ENCODE measurements at places on chromosomes 4 and X. TPM values are rescaled to one million over a fixed set of nuclear protein-coding genes. Genes with fewer than 3 reads are reported as not detected.

The PFKFB1 gene
- total RNA-seq, result 0.47 TPM

The CHST7 gene
- total RNA-seq, result 2.7 TPM

The PCDH18 gene
- total RNA-seq, result not detected

DNA sequence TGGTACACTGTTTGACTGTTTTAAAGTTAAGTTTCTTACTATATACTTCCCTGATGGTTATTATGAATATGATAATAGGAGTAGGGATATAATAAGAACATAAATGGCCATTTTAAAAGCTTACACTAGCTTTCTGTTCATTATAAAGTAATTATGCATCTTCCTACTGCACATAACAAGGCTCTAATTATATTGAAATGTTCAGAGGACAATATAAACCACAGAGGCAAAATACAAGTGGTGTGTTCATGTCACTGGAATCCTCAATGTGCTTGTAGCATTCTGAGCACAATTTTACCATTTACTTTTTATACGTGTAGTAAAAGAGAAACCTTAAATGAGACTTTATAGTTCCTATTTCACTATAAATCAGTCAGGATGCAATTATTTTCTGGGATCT, 268.3 kb downstream of the TMA16 start:
- DNase-seq, result no peak

DNA sequence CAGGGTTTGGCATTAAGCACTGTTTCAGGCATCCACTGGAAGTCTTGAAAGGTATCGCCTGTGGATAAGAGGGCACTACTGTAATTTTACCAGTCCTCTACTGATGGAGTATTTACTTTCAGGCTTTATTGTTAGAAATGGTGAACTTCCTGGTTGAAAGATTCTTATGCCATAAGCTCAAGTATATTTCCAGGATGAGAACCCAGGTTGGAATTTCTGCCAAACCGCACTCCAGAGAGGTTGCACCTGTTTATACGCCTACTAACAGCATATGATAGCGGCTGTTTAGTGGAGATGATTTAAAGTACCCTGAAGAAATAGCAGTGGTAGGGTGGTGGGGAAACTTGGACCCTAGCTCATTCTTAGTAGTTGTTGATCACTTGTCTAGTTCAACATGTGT, 9.9 kb downstream of the FNIP2 start:
- DNase-seq, result no peak

DNA sequence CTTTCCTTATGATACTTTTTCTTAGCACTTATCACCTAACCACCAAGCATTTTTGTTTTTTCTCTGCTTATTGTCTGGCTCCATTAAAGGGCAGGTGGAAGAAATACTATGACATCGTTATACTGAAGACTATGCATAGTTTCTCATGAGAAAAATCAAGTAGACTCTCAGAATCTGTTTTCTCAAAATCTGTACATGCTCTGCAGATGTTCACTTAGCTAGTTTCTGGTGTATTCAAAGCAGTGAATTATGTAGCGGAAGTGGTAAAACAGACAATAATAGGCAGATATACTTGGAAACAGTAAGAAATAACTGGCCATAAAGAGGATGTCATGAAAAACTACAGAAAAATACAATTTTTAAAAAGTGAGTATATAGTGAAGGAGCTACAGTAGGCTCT, 146.0 kb downstream of the STIM2 start:
- DNase-seq, result no peak

GRCh38 chrX:40922307-40922706, 162.9 kb upstream of the USP9X start:
- no peak for DNase-seq

- DNase-seq, result no peak
Observed at GRCh38 chr4:151013944-151014343, 1.1 kb downstream of the LRBA start.

DNA sequence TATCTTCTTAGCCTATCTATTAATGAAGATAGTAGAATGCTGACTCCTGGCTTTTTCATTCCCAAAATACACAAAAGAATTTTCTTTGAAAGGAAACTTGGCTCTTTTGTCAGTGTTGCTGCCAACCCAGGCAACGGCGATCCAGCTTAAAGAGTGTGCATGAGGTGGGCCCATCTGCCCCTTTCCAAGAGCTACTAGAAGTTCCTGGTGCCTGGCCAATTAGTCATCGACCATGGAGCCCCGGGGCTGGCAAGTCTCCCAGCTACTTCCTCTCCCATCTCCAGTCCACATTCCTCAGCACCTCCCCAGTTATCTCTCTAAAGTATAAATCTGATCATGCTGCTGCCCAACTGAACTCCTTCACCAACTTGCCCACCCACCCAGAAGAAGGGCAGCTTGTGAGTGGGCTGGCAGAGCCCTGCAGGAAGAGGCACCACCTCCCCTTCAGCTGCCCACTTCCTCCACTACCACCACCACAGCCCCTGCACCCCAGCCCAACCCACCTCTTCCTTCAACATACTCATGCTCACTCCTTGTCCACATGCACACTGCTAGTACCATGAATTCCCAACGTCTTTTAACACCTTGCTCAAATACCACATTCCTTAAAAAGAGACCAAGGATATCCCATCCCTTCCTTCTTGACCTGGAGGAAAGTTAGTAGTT, 158.2 kb upstream of the MAP3K15 start:
- no peak for DNase-seq

The HS3ST1 gene
- total RNA-seq, result 5.4 TPM

DNA sequence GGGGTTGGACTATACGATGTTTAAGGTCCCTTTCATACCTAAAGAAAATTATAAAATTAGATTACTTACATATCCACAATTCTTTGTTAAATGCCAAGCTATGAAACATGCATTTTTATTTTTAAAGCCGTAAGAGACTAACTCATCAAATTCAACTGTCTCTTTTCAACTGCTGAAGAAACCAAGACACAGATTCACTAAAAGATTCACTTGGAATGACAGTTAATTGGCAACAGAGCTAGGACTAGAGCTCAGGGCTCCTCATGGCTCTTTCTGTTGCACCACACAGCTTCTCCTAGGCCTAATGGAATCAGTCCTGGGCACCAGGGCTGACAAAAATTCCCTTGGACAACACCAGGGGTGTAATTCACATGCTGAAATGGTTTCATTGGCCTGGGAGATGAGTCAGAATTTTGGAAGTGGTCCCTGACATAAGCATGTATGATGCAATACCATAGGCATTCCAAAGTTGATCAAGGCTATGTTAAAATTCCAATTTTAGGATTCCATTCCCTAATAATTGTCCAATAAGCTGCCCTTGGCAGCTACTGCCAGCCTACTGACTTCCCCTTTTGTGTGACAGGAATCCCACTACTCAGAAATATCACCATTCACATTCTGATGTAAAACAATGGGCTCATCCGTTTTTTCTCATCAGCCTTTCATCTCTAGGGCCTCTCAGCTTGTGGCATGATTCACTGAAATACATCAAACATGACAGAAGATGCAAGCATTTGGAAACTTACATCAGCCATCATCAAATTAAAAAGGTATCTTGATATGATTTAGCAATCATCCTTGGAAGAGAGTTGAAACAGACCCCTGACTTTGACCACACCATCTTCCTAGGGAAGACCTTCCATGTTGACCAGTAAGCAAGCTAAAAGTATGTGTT, 54.2 kb downstream of the PLAC1 start:
- DNase-seq, result no peak

The TEX13B gene
- total RNA-seq, result not detected

DNA sequence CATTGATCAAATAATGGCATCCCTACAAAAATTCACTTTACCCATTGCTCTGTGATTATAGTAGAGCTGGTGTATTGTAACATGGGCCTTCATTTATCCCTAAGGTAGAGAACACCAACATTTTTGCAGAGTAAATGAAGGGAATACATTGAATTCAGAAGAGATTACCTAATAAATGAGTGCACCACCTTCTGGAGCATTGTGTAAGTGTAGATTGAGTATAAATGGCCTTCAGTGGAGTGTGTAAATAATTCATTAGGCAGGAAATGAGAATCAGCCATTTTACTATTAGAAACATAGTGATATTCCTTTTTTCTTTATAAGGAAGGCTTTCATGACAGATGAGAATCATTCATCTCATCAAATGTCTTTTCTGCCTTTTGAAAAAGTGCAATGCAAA, 155.8 kb downstream of the FAM47B start:
- no peak for DNase-seq

GRCh38 chrX:828411-828959, 197.9 kb downstream of the SHOX start:
- DNase-seq, result no peak

The PWWP3B gene
- total RNA-seq, result not detected

The ADGRG2 gene
- not detected for total RNA-seq

- no peak for DNase-seq
Observed at GRCh38 chrX:43996491-43996890, 23.3 kb upstream of the NDP start.

DNA sequence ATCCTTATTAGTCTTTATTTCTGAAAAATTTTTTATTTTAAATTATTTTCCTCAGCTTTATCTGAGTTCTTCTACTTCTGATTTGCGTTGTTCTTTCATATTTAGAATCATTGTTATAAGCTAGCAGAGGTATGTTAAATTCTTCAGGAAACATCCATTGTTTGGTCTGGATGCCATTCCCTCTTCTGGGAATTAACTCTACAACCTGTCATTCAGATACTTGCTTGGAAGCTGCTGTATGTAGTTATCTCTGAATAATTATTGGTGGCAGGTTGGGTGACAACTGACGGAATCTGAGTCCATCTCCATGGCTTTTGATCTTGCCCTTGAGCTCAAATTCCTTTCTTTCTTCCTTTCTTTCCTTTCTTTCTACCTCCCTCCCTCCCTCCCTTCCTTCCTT, 61.9 kb downstream of the DDIT4L start:
- DNase-seq, result no peak

DNA sequence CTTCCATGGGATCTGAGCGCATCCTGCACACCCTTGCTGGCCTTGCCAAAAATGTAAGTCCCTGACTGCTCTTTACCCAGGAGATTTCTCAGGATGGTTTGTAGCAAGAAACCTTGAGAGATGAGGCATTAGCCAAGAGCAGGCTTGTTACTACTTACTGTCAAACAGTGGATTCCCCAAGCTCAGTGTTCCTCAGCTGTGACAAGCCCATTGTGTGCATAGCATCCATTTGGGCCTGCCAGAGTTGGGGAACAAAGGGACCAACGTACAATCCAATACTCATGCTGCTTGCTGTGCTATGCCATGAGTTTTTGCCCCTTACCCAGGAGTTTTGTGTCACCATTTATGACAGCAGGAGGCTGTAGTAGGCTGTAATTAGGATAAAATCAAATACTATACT, 267.6 kb downstream of the TENM3 start:
- no peak for DNase-seq

The ZDHHC15 gene
- total RNA-seq, result not detected

DNA sequence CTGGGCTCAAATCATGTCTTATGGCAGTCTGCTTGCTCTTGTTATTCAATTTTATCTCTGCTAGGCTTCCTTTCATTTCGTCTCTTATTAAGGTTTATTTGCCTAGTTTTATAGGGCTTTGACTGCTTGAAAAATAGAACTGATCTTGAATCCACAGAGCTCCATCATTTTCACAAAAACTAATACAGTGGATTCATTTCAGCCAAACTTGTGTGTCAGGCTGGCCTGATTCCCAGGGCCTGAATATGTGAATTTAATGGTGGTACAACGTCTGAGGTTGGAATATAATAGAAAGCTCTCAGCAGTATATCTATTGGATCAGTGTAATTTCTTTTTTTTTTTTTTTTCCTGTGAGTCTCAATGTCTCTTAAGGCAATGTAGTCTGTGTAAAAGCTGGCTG, 123.3 kb downstream of the POU4F2 start:
- DNase-seq, result no peak

The ASB5 gene
- total RNA-seq, result not detected

The ZNF674 gene
- total RNA-seq, result 2.3 TPM

- no peak for DNase-seq
Observed at GRCh38 chrX:151746502-151746901, 12.0 kb downstream of the CNGA2 start.

The FGA gene
- not detected for total RNA-seq

GRCh38 chrX:102650903-102651241, 411 bp upstream of the GPRASP1 start:
- DNase-seq, result no peak

The VCX gene
- not detected for total RNA-seq

The GIMD1 gene
- not detected for total RNA-seq

GRCh38 chr4:108385076-108385475, 216.3 kb upstream of the LEF1 start:
- no peak for DNase-seq

The TMEM33 gene
- total RNA-seq, result 39.2 TPM

- no peak for DNase-seq
Observed at GRCh38 chrX:110268886-110269285, 49.0 kb downstream of the AMMECR1 start.

GRCh38 chr4:54541426-54542118, 116.2 kb upstream of the KIT start:
- no peak for DNase-seq

DNA sequence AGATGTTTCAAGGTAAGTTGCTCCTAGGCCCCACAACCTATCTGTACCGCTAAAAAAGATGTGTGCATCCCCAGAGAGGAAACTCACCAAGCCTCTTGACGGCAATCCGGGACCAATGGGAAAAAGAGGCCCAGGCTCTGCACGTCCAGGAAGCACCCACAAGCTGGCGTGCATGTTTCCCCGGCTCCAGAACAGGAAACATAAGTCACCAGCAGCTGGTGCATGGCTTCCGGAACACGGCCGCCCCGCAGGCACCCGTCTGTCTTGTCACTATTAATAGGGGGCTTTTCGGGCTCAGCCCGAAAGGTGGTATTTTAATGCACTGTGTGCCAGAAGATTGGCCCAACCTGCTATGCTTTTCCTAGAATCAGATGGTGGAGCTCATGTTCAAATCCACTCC, 22.2 kb downstream of the CRMP1 start:
- DNase-seq, result no peak

- DNase-seq, result no peak
Observed at GRCh38 chrX:136755411-136755810, 25.3 kb downstream of the ARHGEF6 start.

DNA sequence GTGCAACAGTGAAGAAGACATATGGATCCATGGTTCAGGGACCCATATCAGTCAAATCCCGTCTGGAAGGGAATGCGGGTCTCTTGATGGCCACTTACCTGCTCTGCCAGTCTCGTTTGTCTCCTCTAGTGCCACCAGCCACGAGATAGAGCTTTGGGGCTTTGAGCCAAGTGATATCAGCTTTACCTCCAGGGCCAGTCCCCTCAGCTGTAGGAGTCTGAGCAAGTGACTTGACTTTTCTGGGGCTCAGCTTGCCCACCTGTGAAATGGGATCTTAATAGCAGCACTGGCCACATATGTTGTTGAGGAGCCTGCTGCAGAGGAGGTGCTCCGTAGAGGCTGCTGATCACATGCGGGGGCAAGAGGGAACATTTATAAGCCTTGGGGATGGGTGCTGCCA, 1.2 kb downstream of the SLC2A9 start:
- no peak for DNase-seq
